SW480 (cell line): ENCODE measurements at places on chromosomes 1 and 21.

DNA sequence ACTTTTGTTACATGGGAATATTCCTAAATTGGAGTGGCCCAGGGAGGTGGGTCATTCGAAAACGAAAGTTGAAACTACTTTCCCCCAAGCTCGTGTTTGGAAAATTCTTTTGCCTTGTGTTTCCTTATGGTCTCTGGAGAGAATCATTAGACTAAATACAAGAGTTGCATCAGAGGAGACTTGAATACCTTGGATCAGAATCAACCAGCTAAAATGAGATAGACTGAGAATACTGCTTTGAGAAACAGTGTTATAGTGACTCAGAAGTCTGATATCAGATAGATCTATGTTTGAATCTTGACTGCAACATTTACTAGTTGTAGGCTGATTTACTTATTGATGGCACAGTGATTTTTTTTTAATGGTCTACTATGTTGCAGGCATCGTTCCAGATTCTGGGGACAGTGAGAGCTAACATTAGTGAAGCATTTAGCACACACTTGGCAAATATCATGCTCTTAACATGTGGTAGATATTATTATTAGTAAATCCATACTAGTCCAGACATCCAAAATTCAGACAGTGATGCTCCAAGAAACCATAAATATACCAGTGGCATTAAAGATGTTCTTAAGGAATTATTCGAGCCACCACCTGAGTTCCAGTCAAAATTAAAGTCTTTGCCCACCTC is 12.9 kb upstream of the ACTN2 start:
- no peak for DNase-seq

- no peak for DNase-seq
Observed at GRCh38 chr1:205072286-205072685, 12.0 kb downstream of the TMEM81 start.

DNA sequence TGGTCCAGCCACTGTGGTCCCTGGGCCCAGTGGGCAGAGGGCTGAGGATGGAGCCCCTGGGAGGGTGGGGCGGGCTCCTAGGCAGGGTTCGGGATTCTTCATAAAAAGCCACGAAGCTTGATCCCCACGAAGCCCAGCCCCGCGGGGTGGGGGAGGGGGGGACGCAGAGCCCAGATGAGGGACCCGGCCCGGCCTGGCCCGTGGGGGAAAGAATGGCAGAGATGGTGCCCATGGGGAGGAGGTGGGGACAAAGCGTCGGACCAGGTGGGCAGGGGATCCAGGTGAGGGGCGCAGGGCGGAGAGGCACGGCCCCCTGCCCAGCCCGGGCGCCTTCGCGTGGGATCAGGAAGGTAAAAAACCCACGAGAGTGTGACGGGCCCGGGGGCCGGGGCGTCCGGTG is 6.0 kb upstream of the SMIM12 start:
- DNase-seq, result no peak

- DNase-seq, result no peak
Observed at GRCh38 chr1:2949966-2950925, 71.0 kb upstream of the ACTRT2 start.

- DNase-seq, result no peak
Observed at GRCh38 chr1:18079941-18080735, 27.5 kb upstream of the IGSF21 start.

GRCh38 chr21:38847556-38847955 is 41.8 kb downstream of the ETS2 start:
- DNase-seq, result no peak

GRCh38 chr1:231515748-231516147 is 12.7 kb upstream of the TSNAX start:
- no peak for DNase-seq

DNA sequence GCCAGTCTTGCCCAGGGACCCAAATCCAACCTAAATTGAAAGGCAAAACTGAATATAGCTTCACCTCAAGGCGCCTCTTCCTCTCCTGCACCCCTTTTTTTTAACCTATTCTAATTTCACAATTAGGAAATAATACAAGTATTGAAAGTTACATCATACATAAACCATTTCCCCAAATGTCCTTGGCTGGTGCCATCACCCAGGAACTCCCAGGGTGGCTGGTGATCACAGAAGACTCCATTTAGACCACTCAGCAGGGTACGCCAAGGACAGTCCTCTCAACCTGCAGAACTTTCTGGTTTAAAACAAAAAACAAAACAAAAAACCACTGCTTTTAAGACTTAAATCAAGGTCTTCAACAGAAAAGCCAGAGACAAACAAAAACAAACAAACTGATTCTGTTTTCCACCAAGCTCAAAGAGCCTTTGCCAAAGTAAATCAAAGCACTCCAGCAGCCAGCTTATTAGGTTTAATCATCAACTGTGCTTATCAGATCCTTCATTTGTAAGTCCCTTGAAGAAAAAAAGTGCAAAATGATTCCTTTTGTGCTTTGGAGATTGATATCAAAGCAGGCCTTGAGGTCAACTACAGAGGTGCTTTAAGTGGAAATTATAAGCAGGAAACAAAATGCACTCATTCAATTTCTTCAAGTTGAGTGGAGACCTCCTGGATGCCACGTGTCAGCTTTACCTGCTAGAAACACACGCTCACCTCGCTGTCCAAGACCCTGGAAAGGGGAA is 113.0 kb downstream of the ETS2 start:
- peak; percentile 59 for DNase-seq

GRCh38 chr1:234409328-234409727 is 36.1 kb downstream of the COA6 start:
- DNase-seq, result no peak

GRCh38 chr1:2530513-2531361 is 674 bp upstream of the HES5 start:
- DNase-seq, result peak; percentile 65

- no peak for DNase-seq
Observed at GRCh38 chr21:31342348-31342747, 1.7 kb downstream of the TIAM1 start.

DNA sequence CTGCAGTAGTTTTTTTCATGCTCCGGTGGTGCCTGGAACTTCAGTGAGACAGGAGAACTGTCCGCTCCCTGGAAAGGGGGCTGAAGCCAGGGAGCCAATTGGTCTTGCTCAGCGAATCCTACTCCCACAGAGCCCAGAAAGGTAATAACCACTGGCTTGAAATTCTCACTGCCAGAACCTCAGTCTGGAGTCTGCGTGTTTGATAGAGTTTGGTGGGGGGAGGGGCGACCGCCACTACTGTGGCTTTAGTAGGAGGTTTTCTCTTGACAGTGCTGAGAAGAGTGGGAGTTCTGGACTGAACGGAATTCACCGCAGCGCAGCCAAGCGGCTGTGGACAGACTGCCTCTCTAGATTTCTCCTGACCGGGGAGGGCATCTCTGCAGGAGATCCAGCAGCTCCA is 8.0 kb upstream of the OR2M3 start:
- no peak for DNase-seq

- DNase-seq, result no peak
Observed at GRCh38 chr1:157178490-157178889, 40.3 kb upstream of the ETV3 start.

DNA sequence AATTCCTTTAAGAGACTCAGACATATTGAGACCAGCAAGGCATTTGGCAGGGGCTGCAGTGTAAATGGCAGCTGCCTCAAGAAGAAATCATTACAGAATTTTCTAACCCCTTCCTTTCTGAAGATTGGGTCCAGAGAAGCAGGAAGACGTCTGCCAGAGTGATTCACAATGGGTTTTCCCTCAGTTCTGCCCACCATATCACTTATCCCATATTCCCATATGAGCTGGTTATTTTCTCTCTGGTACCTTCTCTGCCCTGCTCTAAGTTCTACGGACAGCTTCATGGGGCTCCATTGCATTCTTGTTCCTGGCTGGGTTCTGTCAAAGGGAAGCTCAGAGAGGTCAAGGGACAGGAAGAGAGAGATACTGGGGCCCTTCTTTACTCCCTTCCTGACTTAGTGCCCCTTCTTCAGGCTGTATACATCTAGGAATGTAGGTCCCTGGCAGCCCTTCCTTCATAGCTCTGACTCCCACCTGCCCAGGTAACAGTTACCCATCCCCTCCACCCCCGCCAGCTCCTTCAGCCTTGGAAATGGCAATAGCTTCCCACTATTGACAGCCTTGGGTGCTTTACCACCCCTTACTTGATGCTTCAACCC is 420.6 kb upstream of the DAB1 start:
- no peak for DNase-seq

- DNase-seq, result no peak
Observed at GRCh38 chr21:41601573-41602368, 93.8 kb upstream of the TMPRSS2 start.

DNA sequence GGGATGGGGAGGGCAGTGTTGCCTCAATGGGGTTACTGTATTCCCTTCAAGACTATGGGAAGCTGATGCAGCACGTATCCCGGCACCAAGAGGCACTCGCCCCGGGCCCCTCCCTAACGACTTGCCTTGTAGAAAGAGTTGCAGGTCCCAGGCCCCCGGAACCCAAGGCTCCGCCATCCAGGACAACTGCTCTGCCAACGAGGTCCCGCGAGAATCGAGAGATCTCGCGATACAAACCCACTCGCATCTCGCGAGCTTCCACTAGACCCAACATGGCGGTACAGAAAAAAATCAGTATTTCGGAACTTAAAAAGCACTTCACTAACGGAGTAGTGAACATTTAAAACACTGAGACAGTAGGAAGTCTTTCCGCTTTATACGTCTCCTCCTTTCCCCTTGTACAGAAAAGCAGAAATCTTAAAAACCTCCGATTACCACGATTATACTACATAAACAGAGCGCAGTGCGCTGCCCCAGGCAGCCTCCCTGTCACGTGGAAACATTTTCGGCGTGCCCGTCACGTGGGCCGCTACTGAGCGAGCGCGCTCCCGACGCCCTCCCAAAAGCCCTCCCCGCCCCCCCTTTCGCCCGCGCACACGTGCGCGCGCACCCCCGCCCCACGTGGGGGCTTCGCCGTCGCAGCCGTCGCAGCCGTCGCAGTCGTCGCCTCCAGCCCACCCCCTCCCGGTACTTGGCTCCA is at the start of gene ZZZ3:
ZZZ3 (minus strand) TSS at position 199 of the 700 bp plus-strand sequence. CDS start 49,304 bp downstream, outside the sequence.
- peak; percentile 87 for DNase-seq

- no peak for DNase-seq
Observed at GRCh38 chr1:80799457-80799856, 1001.3 kb upstream of the ADGRL2 start.

- DNase-seq, result no peak
Observed at GRCh38 chr1:245363461-245364200, 208.8 kb downstream of the KIF26B start.

GRCh38 chr1:22711591-22712501 is 1.2 kb downstream of the EPHB2 start:
- peak; percentile 61 for DNase-seq

DNA sequence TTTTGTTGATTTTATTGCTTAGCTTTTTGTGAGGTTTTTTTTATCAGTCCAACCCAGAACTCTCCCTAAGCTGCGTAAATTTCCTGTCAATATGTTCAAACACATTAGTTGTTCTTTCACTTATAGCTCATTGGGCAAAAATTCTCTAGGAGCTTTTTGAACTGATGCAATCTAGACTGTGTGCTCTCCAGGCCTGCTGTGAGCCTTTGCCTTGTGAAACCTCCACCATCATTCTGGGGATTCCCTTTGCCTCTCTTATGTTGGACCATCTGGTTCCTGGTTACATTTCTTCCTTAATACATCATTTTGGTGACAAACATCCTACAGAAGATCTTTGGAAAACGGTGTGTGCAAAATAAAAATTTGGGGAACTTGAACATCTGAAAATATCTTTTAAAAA is 247.2 kb downstream of the LRRC7 start:
- no peak for DNase-seq

- no peak for DNase-seq
Observed at GRCh38 chr1:101907264-101907663, 89.5 kb downstream of the OLFM3 start.

- DNase-seq, result no peak
Observed at GRCh38 chr1:167054531-167054930, 35.6 kb downstream of the GPA33 start.

DNA sequence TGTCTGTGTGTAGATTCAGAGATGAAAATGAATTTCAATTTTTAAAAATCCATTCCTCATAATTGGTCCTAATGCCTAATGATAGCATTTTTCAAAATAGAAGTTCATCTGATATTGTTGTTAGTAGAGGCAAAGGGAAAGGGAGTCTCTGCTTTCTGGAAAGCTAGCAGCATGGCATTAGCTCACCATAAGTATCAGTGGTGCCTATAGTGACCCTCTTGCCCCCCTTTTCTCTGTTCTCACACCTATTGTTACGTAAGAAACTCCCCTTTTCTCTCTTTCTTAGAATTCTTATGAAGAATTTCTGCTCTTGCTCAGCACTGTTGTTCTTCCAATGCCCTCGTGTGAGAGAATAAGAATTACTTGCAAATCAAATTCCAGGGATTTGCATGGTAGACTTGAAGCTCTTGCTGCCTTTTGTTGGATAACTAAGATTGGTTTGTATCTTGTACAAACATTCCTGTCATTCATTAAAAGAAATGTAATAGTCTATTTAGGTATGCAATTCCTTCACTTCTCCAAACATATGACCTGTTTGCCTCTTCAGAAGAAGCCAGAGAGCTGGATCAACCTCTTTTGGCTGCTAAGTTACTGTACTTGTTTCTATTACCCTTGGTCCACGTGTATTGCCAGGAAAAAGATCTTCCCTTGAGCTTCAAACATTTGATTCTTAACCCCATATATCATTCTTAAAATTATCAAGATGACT is 69.2 kb upstream of the MAGI3 start:
- no peak for DNase-seq

DNA sequence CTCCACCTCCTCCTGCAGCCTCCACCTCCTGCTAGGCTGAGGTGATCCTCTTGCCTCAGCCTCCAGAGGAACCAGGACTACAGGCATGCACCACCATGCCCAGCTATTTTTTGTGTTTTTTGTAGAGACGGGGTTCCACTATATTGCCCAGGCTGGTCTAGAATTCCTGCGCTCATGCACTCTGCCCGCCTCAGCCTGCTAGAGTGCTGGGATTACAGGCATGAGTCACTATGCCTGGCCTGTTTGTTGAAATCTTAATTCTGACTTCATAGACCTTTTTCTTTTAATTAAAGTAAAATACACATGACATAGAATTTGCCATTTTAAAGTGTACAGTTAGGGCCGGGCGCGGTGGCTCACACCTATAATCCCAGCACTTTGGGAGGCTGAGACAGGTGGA is 42.7 kb downstream of the FAAP20 start:
- no peak for DNase-seq

DNA sequence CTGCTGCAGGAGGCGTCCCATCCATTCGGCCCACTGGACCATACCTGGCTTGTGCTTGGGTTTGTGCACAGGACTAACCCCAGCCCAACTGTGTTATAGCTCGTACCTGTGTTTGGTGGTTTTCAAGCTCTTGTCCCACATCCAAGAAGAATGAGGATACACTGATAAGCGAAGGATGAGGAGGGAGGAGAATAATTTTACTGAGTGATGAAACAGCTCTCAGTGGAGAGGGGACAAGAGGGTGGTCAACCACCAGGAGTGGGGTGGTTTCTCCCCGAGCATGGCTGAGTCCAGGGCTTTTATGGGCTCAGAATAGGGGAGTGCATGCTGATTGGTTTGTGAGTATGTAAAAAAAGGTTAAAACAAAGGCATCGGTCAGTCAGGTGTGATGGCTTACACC is 12.1 kb upstream of the USP48 start:
- DNase-seq, result no peak
